Activated CD4-positive, alpha-beta T cell treated with anti-CD3 and anti-CD28 coated beads, Interleukin-2, amount 10 ng/mL, durations not matched to agents 7 days and 5 days (primary cell): ENCODE measurements at places on chromosomes 11 and 22. TPM values are rescaled to one million over a fixed set of nuclear protein-coding genes. Genes with fewer than 3 reads are reported as not detected.

DNA sequence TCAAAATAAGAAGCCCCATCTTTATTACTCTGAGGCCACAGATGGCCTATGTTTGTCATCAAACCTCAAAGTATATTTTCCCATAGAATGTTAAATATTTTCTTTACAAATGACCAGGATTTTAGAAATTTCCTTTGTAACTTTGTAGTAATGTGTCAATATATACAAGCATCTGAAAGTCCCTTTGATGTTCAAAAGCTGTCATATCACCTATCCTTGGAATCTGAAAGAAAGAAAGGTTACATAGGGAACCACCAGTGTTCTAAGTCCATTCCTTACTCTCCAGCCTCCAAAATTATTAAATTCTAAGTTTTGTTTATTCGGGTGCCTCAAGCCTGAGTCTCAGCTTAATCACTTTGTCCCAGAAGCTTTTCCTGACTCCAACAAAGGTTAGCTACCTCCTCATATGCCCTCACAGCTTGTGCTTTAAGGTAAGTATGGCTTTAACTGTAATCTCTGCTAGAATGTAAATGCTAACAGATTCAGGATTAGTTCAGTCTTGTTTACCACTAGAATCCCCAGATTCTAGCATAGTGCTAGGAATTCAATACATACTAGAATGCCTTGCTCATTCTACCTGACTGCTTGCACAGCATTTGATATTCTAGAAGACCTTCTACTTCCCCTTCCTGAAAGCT lies 32.3 kb downstream of the CCDC34 start:
- no peak overlapping the region for H3K4me3 ChIP-seq
- no peaks in the 10 kb centered on the region for H3K4me1 ChIP-seq
- H3K27ac ChIP-seq: no peak overlapping the region
- DNase-seq: no peak
- no peaks in the 10 kb centered on the region for H3K27me3 ChIP-seq

Gene LMO2
- not detected for total RNA-seq

DNA sequence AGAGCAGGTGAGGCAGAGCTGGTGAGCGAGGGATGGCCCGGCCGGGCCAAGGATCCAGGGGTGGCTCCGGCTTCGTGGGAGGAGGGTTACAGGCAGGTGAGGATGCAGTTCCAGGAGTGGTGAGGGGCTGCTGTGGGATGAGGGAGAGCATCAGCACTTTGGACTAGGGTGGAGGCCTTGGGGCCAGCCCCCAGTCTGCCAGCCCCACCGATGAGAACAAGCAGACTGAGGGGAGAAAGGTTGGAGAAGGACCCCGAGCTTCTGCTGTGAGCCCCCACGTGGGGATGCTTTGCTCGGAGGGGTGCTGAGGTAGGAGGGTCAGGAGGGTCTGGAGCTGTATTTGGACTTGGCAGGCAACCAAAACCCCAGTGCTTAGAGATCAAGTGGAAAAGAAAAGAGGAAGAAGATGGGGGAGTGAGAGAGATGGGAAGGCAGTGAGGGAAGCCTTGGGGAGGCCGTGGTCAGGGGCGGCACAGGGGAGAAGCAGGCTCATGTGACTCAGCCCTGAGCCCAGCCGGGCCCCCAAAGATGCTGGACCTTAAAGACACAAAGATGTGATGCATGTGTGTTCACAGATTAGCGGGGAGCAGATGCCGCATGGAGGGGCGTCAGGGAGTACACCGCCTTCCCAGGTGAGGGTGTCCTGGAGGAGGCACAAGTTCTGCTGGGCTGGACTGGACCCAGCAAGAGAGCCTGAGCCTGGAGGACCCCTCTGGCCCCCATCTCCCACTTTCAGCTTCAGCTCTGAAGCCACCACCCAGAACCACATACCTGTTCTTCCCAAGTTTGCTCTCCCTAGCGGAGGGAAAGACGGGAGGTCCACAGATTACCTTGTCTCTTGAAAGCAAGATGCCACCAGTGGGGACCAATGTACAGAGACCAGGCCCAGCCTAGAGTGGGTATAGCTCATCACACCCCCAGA lies 91.3 kb downstream of the CDKN1C start:
- H3K4me3 ChIP-seq: no peak overlapping the region
- H3K4me1 ChIP-seq: no peaks in the 10 kb centered on the region
- no peaks in the 10 kb centered on the region for H3K36me3 ChIP-seq
- no peak overlapping the region for H3K27ac ChIP-seq
- no peaks in the 10 kb centered on the region for H3K27me3 ChIP-seq

- DNase-seq: no peak
- no peak overlapping the region for H3K27ac ChIP-seq
- no peak overlapping the region for H3K4me3 ChIP-seq
- no peaks in the 10 kb centered on the region for H3K36me3 ChIP-seq
- H3K4me1 ChIP-seq: peaks cover 15% of the 10 kb centered on the region
- H3K27me3 ChIP-seq: peaks cover 7% of the 10 kb centered on the region
These were observed 10.3 kb upstream of the RAC2 start for GRCh38 chr22:37254209-37254866.

DNA sequence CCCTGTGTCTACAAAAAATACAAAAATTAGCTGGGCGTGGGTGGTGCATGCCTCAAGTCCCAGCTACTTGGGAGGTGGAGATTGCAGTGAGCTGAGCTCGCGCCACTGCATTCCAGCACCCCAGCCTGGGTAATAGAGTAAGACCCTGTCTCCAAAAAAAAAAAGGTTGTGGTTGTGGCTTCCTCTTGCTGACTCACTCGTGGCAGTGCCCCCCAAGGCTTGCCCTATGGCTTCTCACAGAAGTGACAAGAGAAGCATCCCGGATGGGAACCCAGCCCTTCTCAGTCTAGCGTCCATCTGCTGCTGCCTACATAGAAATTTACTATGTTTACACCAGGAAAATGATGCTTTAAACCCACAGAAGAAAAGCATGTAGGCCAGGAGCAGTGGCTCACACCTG lies 68.5 kb upstream of the PITPNB start:
- no peak for DNase-seq
- no peaks in the 10 kb centered on the region for H3K27me3 ChIP-seq
- H3K36me3 ChIP-seq: no peaks in the 10 kb centered on the region
- H3K4me1 ChIP-seq: peaks cover 4% of the 10 kb centered on the region
- no peak overlapping the region for H3K4me3 ChIP-seq

DNA sequence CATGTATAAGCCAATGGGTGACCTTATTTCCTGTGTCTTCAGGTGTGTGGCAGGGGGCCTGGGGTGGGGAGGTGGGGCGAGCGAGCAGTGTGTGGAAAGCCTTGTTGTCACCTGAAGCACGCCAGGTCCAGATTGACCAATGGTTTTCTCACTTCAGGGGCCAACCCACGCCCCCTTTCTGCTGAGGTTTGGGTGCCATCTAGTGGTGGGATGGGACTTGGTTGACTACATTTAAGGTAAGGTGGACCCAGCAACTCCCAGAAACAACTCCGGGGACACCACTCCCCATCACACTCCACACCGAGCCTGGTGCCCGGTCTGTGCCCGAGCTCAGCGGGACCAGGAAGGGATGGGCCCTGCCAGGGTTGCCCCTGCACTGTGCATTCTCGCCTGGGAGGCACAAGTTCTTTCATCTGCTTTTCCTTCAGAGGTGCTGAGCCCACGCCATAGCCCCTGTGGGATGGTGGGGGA lies 40.0 kb downstream of the TPCN2 start:
- H3K4me3 ChIP-seq: no peak overlapping the region
- H3K36me3 ChIP-seq: peaks cover 4% of the 10 kb centered on the region
- no peak overlapping the region for H3K27ac ChIP-seq
- DNase-seq: peak; percentile 76
- no peaks in the 10 kb centered on the region for H3K27me3 ChIP-seq

Gene MRGPRF
- not detected for total RNA-seq

DNA sequence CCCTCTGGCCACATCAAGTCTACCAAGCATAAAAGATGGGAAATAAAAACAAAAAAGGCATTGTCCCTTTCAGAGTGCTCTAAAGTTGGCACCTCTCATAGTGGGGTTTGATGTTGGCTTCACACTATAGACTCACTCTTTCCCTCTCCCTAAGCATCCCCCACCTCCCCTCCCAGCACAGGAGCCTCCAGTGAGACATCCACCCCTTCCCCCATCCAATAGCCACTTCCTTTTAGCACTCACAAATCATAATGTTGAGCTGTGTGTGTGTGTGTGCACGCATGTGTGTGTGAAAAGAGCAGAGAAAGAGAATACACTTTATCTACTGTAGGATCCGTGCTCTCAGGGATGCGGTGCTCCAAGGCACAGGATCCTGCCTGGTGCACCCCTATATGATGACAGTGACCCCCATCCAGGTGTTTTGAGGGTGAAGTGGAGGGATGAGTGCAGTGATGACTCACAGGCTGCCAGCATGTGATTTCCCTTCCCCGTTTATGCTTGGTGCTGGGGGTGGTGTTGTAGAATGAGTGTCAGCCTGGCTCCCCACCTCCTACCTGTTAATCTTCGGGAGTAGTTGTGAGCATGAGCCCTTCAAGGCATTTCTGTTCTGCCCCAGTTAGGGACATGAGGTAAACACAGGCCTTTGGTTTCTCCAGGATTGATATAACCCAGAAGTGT lies 235.2 kb upstream of the B3GAT1 start:
- H3K27me3 ChIP-seq: peaks cover 25% of the 10 kb centered on the region
- no peak for DNase-seq
- H3K4me1 ChIP-seq: peaks cover 6% of the 10 kb centered on the region

Gene MMP27
- not detected for total RNA-seq

Gene OR8D1
- not detected for total RNA-seq

Gene P4HA3
- total RNA-seq: not detected

Gene TCN2
- total RNA-seq: 0.54 TPM

DNA sequence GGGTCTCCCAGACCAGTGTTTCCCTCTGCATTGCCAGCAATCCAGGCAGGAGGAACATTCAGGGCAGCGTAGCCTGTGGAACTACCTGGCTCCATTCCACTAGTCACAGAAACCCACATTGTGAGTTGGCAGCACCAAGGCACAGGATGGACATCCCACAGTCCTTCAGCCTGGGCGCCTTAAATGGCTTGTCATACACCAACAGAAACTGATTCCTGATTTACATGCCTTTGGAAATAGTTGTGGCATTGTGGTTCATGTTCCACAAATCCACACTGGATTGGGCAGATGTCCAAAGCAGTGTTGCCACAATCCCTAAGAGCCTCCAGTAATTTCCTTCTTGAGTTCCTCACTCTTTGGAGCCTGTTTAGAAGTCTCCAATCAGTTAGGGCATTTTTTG lies 225.6 kb downstream of the BLID start:
- H3K27me3 ChIP-seq: no peaks in the 10 kb centered on the region
- DNase-seq: no peak
- no peak overlapping the region for H3K4me3 ChIP-seq
- no peaks in the 10 kb centered on the region for H3K4me1 ChIP-seq
- H3K36me3 ChIP-seq: no peaks in the 10 kb centered on the region

Gene PDGFB
- 1.1 TPM for total RNA-seq

DNA sequence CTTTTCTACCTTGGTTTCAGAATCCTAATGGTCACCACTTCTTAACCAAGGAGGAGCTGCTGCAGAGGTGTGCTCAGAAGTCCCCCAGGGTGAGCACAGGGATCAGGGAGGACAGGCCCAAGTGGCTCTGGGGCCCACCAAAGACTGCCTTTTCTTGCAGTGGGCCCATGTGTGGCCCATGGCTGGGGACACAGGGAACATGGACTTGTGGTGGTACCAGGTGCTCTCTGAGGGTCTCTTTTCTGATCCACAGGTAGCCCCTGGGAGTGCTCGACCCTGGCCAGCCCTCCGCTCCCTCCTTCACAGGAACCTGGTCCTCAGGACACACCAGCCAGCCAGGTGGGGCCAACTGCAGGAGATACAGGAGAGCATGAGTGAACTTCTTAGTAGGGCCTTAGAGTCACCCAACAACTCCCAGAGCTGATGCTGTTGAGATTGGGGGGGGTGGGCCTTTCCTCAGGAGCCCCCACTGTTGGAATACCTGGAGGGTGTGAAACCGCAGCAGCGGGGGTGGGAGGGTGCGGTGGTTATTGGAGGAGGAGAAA lies 2.0 kb downstream of the MUS81 start:
- peaks cover 31% of the 10 kb centered on the region for H3K4me1 ChIP-seq
- peak overlapping the region; percentile 97 for H3K4me3 ChIP-seq
- H3K36me3 ChIP-seq: peaks cover 37% of the 10 kb centered on the region
- H3K27ac ChIP-seq: peak overlapping the region; percentile 68
- no peak for DNase-seq

GRCh38 chr22:29369460-29369859 lies 18.9 kb downstream of the AP1B1 start:
- no peak overlapping the region for H3K4me3 ChIP-seq
- H3K27me3 ChIP-seq: no peaks in the 10 kb centered on the region
- H3K36me3 ChIP-seq: peaks cover 15% of the 10 kb centered on the region
- no peak for DNase-seq

DNA sequence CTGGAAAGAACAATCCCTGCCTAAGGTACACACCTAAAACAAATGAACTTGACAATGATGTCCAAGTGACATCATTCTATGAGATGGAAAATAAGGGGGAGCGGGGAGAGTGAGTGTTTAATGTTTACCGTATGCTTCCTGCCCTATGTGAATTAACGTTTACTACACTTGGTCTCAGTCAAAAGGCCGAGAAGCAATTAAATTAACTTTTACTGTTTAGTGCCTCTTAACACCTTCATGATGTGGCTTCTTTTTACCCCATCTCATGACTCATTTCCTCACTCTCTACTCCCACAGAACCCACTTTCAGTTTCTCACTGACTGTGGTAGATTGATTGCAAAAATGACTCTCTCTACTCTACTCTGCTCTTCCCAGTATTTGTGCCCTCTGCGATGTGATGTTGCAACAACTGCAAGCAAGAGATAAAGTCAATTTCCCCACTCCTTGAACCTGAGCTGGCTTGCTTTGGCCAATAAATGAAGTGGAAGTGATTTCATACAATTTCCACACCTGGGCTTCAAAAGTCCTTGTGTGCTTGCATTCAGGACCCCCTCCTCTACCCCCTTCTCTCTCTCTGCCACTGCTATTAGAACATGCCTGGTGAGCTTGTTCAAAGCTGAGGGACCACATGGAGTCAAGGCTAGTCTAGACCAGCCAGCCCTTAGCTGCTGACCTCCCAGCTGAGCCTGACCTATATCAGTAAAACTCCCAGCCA lies 11.6 kb upstream of the ALKBH3 start:
- peak overlapping the region; percentile 79 for H3K27ac ChIP-seq
- H3K27me3 ChIP-seq: peaks cover 56% of the 10 kb centered on the region
- H3K4me1 ChIP-seq: peaks cover 27% of the 10 kb centered on the region
- H3K4me3 ChIP-seq: peak overlapping the region; percentile 17
- H3K36me3 ChIP-seq: no peaks in the 10 kb centered on the region
- DNase-seq: peak; percentile 67

DNA sequence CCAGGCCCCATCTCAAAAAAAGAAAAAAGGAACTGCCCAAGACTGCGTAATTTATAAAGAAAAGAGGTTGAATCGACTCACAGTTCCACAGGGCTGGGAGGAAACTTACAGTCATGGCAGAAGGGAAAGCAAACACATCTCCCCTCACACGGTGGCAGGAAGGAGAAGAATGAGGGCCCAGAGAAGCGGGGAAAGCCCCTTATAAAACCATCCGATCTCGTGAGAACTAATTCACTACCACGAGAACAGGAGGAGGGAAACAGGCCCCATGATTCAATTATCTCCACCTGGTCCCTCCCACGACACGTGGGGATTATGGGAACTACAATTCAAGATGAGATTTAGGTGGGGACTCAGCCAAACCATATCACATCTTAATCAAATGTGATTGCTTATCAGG lies 82.2 kb downstream of the BUD13 start:
- peaks cover under 1% of the 10 kb centered on the region for H3K27me3 ChIP-seq
- H3K4me3 ChIP-seq: no peak overlapping the region
- H3K4me1 ChIP-seq: peaks cover 3% of the 10 kb centered on the region
- H3K36me3 ChIP-seq: no peaks in the 10 kb centered on the region
- no peak for DNase-seq

GRCh38 chr22:40055143-40055883 lies 60.6 kb downstream of the FAM83F start:
- peak; percentile 49 for DNase-seq
- H3K36me3 ChIP-seq: peaks cover 23% of the 10 kb centered on the region
- H3K4me1 ChIP-seq: peaks cover 74% of the 10 kb centered on the region

Gene MS4A6A
- not detected for total RNA-seq
